ENCODE measurements at places on chromosomes 2 and 18. TPM values are rescaled to one million over a fixed set of nuclear protein-coding genes. Genes with fewer than 3 reads are reported as not detected.
A peak's percentile ranks its signal among the peaks of the same experiment; 100 is the strongest.

DNA sequence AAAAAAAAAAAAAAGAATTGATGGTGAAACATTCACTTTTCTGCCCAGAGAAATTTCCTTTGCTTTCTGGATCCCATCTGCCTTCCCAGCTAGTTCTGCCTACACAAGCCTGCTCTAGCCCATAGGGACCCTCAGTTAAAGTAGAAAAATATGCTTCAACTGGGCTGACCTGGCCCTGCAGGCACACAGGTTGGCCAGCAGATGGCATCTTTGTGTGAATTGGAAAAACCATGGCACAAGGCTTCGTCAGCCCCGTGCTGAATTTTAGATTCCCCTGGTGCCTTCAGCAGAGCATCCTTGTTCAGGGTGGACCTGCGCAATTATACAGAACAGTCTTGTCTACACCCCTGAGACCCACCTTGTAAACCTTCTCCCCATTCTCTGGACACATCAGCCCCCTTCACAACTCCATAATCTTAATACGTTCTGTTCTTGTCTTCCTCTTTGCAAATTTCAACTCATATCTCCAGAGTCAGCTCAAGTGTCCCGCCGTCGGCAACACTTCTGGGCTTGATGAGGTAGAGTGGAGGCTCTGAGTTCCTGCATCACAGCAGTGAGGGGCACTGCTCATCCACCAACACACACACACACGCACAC, 114.5 kb downstream of the INSIG2 start:
- peak; percentile 86 for DNase-seq

GRCh38 chr2:124250433-124250832, 225.3 kb downstream of the CNTNAP5 start:
- no peak for DNase-seq

- no peak for DNase-seq
These were observed 165.0 kb downstream of the PLCL1 start for GRCh38 chr2:197969391-197969893.

GRCh38 chr2:101219246-101219645, 33.4 kb upstream of the CNOT11 start:
- DNase-seq, result no peak

DNA sequence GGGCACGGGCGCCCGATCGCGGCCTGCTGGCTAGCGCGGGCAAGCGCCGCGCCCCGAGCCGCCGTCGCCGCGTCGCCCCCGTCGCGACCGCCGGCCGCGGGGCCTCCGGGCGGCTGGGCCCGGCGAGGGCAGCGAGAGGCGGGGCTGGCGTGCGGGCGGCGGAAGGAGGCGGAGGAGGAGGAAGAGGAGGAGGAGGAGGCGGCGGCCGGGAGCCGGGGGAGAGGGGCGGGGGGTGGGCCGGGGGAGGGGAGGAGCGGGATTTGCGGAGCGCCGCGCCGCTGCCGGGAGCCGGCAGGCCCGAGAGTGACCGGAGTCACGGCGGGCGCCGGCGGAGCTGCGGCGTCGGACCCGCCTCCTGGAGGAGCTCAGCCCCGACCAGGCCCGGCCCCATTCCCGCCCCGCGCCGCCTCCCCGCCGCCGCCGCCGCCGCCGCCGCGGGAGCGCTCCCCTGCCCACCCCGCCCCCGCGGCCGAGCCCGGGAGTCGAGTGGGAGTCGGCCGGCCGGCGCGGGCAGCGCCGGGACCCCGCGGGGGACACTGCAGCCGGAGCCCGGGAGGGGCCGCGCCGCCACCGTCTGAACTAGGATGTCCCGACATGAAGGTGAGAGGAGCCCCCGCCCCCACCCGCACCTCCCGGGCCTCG, at the start of gene KCMF1:
Gene KCMF1, plus strand, starts transcription at position 294 of the 642 bp plus-strand sequence. Its CDS starts 291 bp downstream, at position 585.
- DNase-seq, result peak; percentile 92

- no peak for DNase-seq
These were observed 294.3 kb upstream of the SETBP1 start for GRCh38 chr18:44386401-44386800.

GRCh38 chr2:215465256-215465655, 29.4 kb upstream of the FN1 start:
- no peak for DNase-seq

GRCh38 chr2:22283436-22283835, 1101.5 kb upstream of the KLHL29 start:
- DNase-seq, result no peak

DNA sequence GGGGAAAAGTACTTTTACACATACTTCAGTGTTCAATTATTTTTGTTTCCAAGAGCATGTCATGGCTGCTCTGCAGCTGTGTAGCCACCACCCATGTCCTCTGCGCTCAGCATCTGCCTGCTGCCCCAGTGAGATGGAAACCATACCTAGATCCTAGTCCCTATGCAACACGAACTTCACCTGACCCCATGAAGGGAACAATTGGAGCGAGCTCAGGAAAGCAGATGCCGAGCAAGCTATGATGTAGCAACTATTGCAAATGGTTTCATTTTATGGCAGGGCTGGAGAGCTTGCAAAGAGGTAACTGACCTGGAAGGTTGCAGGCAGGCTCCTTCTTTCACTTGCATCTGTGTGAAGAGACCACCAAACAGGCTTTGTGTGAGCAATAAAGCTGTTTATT, 1.3 kb upstream of the CCDC141 start:
- no peak for DNase-seq

The RTP5 gene
- 0.07 TPM for total RNA-seq

The GALNT13 gene
- total RNA-seq, result 0.19 TPM
